Activated effector memory CD4-positive, alpha-beta T cell treated with anti-CD3 and anti-CD28 coated beads, Interleukin-2, amount 50 U/mL, for 16 hours (primary cell): ENCODE measurements at places on chromosomes 2 and 18.
A peak's percentile ranks its signal among the peaks of the same experiment; 100 is the strongest.

DNA sequence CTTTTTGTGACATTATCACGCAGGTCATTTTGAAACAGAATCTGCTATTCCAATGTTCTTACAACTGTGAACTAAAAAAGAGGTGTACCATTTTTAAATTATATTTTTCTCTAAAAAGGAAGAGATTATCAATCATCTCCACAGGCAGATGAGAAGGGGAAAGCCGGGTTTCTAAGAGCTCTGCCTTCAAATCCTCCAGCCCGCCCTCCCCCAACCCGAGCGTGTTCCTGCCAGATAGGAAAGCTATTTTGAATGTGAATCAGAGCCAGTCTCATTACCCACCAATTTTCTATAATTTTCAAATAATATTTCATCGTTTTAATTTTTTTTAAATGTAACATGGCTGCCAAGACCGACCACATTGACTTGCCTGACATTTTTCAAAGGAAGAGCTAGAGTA is 65.9 kb downstream of the KCNF1 start:
- DNase-seq = no peak

DNA sequence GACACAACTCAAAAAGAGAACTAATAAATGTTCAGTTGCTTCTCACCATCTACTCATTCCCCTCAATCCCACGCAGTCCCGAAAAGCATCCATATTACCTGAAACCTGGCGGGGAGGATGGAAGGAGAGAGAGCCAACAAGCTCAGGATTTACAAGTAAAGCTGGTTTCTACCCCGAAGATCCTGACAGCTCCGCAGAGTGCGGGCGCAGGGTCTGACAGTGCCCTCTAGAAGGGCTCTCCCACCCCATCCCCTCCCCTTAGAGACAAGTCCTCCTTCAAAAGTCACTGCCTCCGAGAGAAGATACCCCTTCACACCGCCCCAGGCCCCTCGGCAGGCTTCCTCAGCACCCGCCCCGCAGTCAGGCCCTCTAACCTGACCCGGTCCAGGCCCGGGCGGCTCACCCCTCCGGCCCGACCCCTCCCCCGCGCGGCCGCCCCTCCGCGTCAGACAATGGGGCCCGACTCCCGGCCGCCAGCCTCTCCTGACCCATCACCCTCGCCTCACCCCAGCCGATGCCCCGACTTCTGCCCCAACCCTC is 550 bp downstream of the RAB1A start:
- DNase-seq = peak; percentile 79

- DNase-seq = no peak
Measured at GRCh38 chr18:50424877-50425690, 50.2 kb downstream of the SKA1 start.

- no peak for DNase-seq
Measured at GRCh38 chr2:9538000-9538507, 17.6 kb downstream of the ADAM17 start.

- no peak for DNase-seq
Measured at GRCh38 chr2:24452502-24452885, 38.6 kb upstream of the NCOA1 start.

DNA sequence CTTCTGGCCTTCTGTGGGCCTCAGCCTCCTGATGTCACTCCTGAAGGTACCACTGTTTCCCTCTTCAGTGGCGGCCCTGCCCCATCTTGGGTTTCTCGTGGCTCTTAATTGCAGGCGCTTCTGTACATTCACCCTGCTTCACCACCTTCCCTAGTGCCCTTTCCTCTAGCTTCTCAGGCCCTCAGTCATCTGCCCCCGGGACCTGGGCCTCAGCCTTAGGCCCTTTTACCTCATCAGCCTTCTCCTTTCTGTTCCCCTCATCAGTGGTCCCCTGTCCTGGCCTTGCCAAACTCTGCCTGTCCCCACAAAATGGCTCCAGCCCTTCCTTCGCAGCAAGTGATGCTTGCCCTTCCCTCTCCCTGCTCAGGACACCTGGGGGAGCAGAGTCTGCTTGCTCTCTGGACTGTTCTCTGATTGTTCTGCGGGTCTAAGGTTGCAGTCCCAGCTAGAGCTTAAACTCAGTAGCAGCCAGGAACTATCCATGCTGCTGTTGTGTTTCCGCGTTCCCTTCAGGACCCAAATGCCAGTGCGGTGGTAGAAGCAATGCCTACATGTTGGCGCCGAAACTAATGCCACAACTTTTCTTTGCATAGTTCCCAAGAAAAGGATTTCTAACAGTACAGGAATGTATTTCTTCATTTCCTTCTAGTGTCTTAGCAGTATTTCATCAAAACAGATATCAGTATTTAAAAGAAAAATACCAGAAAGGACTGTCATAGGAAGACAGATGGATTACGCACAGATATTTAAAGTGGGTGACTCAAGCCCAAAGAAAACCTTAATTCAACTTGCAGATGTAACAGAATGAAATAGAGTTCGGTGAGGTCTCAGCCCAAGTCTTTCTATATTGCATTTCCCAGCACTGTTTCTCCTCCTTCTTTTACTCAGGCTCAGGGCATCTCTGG is 7.5 kb downstream of the ASB1 start:
- no peak for DNase-seq

DNA sequence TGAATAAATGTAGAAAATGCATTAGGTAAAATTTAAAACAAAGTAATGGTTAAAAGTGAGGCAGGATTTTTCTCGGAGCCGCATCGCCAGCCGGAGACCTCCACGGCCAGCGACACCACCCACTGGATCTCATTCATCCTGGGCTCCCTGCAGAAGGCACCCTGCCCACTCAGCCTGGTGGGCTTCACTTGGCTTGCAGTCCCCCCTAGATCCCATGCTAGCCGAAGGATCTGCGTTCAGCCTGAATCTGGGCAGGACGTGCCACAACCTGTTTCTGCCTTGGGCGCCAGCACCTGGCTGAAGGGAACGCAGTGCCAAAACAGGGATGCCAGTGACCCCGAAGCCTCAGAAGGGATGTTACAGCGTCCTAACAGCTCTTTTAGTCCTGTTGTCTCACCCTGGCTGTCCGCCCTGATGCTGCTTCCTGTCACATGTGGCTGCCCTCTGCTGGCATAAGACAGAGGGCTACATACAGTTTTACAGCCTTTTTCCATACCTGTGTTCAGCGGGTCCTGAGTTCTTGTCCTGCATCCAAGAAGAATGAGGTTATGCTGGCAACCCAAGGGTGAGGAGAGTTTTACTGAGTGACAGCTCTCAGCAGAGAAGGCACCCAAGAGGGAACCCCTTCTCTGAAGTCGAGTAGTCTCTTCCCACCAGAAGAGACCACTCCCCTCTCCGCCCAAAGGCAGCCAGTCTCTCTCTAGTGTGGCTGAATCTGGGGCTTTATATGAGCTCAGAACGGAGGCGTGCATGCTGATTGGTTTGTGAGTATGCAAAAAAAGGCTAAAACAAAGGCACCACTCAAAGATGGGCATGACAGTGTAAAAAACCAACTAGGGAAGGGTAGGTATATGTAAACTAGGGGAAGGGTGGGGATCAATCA is 173.1 kb upstream of the GYPC start:
- DNase-seq = no peak

GRCh38 chr2:148538375-148538774 is 106.2 kb upstream of the EPC2 start:
- no peak for DNase-seq

DNA sequence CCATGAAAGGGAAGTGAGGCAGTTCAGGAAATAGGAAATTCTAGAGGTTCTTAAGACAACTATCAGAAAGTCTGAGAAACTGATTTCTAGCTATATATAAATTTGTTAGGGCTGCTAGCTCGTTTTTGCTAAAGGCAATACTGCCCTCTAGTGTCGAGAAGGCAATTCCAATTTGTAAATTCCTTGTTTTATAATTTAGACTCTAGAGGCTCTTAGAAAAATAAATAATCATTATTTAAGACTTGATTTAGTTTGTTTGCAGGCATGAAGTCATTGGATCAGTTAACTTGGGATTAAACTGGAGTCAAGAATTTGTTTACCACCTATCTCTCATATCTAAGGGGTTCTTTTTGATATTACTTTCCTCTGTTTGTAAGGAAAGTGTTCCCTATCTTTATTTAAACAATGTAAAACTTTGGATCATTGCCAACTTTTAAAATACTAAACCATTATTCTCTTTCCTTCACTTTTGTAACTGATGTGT is 66.2 kb downstream of the ACVR2A start:
- DNase-seq = no peak

DNA sequence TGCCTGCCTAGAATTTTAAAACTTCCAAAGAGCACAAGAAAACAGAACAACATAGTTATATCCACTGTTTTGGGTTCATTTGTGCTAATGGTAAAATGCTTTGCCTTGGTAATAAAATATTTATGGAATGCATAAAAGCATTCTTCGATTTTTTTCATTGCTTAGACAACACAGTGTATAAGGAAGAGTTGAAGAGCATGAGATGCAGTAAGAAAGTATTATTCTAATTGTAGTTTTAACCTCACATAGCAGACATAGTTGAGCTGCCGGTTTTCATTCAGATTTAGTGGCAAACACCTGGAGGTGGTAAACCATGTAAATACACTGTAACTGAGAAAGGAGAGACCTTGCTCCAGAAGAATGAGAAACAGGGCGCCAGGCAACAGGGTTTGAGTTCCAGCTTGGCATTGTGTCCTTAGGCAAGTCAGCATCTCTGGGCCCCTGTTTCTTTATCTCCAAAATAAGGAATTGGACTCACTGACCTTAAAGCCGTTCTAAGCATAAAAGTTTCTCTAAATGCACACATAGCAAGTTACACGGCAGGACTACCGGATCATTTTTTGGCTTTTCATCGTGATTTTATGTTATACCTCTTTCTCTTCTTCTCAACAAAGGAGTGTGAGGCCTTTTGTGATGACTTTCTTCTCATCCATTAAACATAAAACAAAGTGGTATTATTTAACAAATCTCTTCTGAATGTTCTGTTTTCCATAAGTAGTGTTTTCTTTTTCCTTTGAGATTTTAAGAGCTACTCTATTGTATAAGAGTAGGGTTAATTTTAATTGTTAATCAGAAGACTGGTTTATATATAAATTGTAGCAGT is 7.9 kb downstream of the UGP2 start:
- DNase-seq = no peak

DNA sequence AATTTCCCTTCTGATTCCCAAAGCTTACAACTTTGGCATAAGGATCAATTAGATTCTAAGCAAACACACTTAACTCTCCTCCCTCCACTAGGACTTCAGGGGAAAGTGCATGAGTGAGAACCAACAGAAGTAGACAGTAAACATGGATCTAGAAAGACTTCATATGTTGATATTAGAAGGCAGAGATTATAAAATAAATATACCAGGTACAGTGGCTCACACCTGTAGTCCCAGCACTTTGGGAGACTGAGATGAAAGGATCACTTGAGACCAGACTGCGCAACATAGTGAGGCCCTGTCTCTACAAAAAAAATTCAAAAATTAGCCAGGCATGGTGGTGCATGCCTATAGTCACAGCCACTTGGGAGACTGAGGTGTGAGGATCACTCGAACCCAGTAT is 15.9 kb downstream of the NBEAL1 start:
- no peak for DNase-seq

GRCh38 chr18:55588111-55588869 is at the start of gene TCF4:
TCF4 (minus strand) TSS chr18:55588192; CDS start chr18:55587116, 1,076 bp downstream.
- peak; percentile 61 for DNase-seq

DNA sequence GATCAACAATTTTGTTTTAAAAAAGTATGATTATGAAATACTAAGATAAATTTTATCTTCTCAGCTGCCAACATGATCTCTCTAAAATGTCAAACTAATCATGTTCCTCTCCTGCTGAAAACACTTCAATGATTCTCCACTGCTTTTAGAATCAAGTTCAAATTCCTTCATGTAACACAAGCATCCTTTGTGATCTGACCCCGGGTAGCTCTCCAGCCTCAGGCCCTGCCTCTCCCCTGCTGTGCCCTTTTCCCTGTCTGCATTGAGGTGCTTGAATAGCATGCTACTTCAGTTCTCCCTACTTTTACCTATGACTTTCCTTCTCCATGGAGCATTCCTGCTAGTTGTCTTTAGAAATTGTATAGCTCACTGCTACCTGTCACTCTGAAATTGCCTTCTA is 274.8 kb downstream of the PDE11A start:
- DNase-seq = no peak

DNA sequence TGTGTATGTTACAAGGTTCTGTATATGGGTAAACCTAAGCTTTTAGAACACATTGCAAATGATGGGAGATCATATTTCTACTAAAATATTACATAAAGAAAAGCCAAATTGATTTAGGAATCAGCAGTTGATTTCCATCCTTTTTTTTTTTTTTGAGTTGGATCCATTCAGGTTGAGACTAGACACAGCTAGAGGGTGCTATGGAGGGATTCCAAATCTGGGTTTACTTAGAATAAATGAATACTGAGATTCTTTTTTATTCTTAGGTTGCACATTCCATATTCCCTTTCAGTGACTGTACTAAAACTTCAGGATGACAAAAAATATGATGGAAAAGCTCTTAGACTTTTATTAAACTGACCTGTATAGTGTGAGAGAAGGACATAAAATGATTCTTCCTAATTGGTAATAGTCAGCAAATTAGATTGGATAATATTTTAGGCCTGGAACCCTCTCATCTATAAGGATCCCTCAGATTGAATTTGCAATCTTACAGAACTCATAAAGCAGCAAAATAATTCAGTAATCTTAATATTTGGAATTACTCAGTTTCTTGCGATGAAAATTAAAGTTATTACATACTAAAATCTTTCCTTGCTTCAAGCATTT is 183.3 kb upstream of the SESTD1 start:
- DNase-seq = no peak

DNA sequence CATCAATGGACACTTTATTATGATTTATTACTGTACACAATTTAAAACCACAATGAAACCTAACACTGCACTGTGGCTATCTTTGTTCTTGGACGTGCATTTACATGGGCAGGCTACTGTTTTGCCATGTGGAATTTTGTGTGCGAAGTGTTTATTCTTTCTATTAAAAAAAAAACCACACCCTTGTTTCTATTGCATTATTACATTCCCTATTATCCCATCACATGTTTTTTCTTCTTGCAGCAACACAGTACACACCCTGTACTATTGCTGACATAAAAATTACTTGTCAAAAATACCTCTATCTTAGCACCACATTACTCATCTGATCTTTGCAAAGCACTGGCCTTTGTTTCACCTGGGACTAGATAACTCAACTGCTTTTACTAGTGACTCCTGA is 1.5 kb downstream of the RNF152 start:
- no peak for DNase-seq

DNA sequence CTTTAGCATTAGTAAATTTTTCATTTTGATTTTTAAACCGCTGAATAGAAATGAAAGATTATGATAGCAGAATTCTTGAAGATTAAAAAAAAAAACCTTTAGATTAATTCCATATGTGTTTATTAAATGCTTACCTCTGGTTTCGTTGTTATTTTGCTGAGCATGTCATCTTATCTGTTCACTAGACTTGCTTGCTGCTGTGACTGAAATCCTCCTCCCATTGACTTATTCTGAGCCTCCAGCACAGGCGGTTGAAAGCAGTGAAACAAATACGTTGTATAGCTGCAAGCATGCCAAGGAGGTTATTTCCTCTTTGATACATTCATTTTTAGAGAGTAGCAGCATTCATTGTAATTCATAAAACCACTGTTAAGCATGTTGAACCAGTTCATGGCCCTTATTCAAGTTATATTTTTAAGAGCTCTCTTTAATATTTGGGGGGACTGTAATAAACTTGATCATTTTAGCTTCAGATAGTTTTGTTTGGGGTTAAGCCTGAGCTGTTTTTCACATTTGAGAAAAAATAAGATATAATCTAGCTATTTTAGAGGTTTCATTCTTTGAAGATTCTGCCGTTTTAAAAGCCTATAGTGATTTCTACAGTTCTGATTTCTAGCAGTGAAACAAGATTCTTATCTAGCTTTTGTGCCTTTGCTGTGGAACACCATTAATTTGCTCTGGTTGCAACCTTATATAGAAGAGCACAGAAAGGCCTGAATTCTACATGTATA is at the start of gene HTR2B:
HTR2B (minus strand) TSS at position 205 of the 731 bp plus-strand sequence. CDS start 1,278 bp downstream, outside the sequence.
- DNase-seq = no peak

- no peak for DNase-seq
Measured at GRCh38 chr2:175926272-175926671, 75.8 kb downstream of the LNPK start.
